ENCODE measurements at places on chromosomes 5 and 9. TPM values are rescaled to one million over a fixed set of nuclear protein-coding genes. Genes with fewer than 3 reads are reported as not detected.

Gene LCN10
- not detected for total RNA-seq

Gene NXNL2
- total RNA-seq: 0.78 TPM

Gene DDX4
- total RNA-seq: not detected

Gene ANXA6
- 74.7 TPM for total RNA-seq

Gene C9orf50
- total RNA-seq: not detected

Gene DND1
- 0.31 TPM for total RNA-seq

Gene ADAMTSL1
- total RNA-seq: 7.3 TPM

Gene B4GALT1
- 1.2 TPM for total RNA-seq

Gene NUTM2F
- total RNA-seq: not detected

Gene SLC25A48
- total RNA-seq: 0.62 TPM

Gene CER1
- not detected for total RNA-seq

Gene SPINK13
- not detected for total RNA-seq

Gene C5orf58
- total RNA-seq: not detected

DNA sequence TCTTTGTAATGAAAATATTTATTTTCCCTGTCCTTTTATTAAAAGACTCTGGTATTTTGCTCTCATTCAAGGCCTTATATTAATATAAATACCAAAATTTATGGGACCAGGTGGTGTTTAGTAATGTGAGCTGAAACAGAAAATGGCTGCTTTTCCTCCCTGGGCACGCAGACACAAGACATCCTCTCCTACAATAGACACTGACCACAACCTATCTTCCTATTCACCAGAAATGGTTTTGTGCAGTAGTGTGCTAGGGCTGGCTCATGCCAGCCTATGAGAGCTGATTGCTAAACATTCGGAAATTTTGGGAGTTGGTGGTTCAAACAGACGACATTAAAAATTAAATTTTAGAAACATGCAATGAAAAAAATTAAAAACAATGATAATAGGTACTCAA is 338.2 kb downstream of the BNC2 start:
- no peak for DNase-seq

DNA sequence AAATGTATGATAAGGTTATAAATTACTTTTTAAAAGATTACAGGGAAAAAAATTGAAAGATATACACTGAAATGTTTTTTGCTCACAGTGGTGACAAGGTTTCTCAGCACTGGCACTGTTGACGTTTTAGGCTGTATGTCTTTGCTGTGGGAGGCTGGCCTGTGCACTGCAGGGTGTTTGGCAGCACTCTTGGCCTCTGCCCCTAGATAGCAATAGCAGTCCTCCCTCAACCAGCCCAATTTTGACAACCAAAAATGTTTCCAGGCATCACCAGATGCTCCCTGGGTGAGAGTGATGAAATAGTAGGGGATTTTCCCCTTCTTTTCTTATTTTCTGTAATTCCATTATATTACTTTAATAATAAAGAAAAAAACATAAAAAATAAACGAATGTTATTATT is 3.3 kb downstream of the CD274 start:
- no peak for DNase-seq

DNA sequence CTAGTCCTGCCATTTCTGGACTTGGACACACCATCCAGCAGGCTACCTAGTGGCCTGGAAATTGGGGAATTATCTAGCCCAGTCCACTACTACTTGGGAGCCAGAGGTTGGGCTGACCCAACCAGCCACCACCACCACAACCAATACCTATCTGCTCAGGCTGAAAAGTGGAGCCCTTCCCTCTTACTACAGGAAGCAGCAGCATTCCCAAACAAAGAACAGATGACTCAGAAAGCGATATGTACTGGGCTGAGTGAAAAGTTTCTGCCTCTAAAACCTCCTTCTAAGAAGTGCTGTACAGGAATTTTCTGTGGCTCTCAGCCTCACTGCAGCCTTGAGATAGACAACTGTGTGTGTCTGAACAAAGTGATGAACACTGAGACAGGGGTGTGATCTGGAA is 279.4 kb downstream of the CDH10 start:
- no peak for DNase-seq

- DNase-seq: no peak
These were observed 280.1 kb downstream of the KIF4B start for GRCh38 chr5:155293605-155294178.

DNA sequence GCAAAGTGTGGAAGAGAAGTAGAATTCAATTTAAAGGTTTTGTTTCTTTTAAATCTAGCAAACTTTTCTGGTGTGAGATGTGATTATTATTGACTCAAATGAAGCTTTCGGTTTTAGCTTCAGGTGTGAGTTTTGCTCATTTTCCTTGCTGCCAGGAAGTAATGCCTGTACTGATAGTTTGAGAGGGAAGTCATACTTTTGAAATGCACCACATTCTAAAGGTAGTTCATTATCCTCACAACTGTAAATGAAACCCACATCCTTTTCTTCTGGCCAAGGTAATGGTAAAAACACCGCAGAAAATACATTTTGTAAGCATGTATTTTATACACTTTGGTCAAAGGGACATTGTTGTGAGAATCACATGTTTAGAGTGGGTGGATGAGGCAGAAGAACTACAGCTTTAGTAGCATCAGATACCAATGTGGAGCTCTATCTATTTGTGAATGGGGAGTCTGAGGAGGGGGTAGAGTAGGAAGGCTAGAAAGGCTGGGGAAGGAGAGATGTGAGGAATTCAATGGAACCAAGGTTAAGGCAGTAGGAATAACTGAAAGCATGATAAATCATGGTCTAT is 167.0 kb upstream of the CDKN2B start:
- no peak for DNase-seq

DNA sequence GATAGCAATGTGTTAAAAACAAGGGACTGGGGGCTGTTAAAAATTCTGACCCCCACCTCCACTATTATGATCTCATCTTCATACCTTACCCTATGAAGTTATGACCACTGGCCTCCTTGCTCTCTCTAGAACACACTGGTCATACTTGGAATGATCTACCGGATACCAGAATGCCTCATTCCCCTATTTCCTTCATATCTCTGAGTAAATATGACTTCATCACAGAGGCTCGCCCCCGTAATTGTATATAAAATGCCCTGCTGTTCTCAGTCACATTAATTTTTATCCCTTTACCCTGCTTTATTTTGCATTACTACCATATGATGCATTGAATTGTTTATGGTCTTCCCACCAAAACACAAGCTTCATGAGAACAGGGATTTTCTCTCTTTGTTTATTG is 29.2 kb downstream of the IZUMO3 start:
- no peak for DNase-seq

GRCh38 chr5:62731022-62731421 is 152.4 kb downstream of the LRRC70 start:
- DNase-seq: no peak

DNA sequence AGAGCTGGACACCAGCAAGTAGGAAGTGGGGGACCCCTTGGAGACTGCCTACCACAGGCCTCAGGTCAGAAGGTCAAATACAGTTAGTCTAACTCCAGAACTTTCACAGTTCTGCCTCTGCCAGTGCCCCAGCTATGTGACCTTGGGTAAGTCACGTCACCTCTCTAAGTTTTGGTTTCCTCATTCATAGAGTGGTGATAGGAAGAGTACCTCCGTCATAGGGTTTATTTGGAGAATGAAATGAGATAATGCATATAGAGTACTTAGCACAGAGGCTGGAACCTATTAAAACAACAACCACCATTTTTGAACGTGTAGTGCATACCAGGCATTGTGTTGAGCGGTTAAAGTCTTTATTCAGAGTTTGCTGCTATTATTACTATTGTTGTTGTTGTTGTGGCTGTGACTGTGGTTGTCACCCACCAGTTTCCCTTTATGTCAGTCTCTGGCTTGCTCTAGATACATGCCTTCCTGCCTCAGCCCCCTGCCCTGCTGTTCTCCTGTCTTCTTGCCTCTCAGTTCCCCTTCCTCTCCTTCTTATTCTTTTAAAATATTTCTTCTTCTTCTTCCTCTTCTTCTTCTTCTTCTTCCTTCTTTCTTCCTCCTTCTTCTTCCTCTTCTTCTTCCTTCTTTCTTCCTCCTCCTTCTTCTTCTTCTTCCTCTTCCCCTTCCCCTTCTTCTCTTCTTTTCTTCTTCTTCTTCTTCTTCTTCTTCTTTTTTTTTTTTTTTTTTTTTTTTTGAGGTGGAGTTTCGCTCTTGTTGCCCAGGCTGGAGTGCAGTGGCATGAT is 67.8 kb downstream of the RALGPS1 start:
- no peak for DNase-seq

GRCh38 chr9:2502760-2503159 is 118.8 kb upstream of the VLDLR start:
- DNase-seq: no peak

GRCh38 chr9:78351816-78352215 is 54.9 kb downstream of the PSAT1 start:
- DNase-seq: no peak

GRCh38 chr5:43313854-43314457 is 744 bp upstream of the HMGCS1 start:
- DNase-seq: no peak

- DNase-seq: no peak
These were observed 484.6 kb downstream of the SPATA31A7 start for GRCh38 chr9:61674465-61674864.

- DNase-seq: no peak
These were observed 508.2 kb upstream of the WWC1 start for GRCh38 chr5:167783145-167783817.

DNA sequence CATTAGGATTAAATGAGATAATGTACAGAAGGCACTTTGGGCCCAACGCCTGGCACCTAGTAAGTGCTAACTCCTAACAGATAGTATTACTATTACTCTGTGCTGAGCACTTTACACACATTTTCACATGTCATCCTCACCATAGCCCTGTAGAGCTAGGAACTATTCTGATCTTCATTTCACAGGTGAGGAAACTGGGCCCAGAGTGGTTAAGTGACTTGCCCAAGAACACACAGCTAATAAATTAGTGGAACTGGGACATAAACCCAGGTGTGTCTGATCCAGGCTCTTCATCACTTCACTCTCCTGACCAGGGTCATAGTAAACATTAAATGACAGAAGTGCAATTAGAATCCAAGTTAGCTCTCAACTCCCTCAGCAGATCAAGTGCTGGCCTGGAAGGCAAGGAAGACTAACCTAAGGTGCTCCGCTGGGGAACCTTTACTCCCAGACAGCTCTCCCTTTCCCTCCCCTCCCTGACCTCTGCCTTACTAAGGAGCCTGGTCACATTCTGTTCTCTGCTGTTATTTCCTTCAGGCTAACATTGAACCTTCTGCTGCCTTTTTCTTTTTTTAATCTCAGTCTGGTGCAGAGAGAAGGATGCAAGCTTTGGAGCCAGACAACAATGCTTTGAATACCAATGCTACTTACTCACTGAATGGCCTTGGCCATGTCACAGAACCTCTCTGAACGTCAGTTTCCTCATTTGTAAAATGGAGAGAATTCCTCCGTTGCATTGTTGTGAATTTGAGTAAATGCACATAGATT is 4.1 kb upstream of the ADRA1B start:
- DNase-seq: no peak

DNA sequence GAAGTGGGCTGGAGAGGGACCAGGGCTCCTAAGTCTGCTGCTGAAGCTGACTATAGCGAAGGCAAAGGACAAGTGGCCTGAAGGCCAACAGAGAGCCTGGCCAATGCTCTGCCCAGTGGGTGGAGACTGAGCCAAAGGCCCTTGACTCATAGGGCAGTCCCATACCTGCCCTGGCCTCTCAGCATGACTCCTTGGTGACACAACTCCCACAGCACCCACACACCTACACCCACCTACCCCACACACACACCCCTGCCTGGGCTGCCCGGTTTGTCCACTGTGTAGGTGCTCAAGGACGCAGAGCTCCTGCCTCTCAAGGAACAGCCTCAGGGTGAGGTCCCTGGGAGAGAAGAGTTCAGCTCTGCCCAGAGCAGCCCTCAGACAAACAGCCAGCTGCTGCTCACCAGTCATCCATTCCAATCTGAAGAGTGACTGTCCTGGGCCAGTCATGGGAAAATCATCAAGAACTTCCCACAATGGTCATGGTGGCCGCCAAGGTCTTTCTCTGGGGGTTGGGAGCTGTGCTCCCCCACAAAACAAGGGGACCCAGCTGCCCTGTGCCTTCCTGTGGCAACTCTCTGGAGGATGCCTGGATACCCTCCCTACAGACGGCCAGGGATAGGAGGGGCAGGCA is 5.0 kb downstream of the TNIP1 start:
- DNase-seq: no peak

- DNase-seq: no peak
These were observed 102.2 kb downstream of the TRIO start for GRCh38 chr5:14245132-14245925.

DNA sequence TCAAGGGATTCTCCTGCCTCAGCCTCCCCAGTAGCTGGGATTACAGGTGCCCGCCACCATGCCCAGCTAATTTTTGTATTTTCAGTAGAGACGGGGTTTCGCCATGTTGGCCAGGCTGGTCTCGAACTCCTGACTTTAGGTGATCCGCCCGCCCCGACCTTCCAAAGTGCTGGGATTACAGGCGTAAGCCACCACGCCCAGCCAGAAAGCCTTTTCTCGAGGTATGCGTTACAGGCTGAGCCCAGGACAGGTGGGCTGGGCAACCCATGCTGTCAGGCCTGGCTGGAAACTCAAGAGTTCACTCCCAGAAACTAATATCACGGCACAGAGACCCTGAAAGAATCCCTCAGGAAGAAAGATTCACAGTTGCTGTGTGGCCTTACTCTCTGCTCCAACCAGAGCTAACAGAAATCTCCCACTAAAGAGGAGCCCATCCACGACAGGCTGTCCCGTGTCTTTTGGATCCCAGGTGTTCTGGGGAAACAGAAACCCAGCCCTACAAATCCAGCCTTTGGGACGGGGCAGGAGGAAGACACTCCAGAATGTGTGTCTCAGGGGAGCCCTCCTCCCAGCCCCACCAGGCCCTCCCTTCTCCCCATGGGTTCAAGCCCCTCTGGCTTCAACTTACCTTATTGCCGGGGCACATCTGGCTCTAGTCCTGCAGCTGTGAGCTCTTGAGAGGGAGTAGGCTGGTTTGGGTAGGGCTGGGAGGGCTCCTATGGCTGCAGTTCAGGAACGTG is 400 bp downstream of the TIFAB start:
- DNase-seq: no peak

DNA sequence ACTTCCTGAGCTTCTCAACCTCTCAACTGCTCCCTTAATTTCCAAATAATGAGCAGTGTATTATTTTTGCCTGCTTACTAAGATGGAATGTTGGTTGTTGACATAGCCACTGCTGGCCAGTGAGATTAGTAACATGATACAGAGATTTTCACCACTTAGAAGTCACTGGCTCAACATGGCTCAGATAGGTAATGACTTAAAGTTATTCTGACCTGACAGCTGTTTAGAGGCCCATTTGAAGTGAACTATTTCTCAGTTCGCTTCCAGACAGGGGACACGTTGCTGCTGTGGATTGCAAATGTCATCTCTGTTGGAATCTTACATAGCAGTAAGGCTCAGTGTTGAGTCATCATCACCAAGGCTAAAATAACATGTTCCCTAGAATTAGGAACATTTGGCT is 490.2 kb downstream of the TLE4 start:
- DNase-seq: no peak

- no peak for DNase-seq
These were observed 186.3 kb downstream of the TLE4 start for GRCh38 chr9:79757881-79758669.

- no peak for DNase-seq
These were observed 8.7 kb downstream of the POMT1 start for GRCh38 chr9:131511416-131511815.

GRCh38 chr5:96001262-96001661 is 39.6 kb upstream of the ELL2 start:
- DNase-seq: no peak

- DNase-seq: no peak
These were observed 198.9 kb downstream of the FANCC start for GRCh38 chr9:95118596-95118995.

GRCh38 chr9:91516777-91517176 is 93.1 kb upstream of the NFIL3 start:
- DNase-seq: no peak

Measured in occipital lobe (tissue), 3 donors.